Hematopoietic multipotent progenitor cell (in vitro differentiated cells): ENCODE measurements at places on chromosomes 4 and X.

GRCh38 chr4:183905081-183905592, at the start of gene STOX2:
STOX2 (plus strand) TSS chr4:183905307; CDS start chr4:183906791, 1,484 bp downstream.
- DNase-seq: peak; percentile 57

DNA sequence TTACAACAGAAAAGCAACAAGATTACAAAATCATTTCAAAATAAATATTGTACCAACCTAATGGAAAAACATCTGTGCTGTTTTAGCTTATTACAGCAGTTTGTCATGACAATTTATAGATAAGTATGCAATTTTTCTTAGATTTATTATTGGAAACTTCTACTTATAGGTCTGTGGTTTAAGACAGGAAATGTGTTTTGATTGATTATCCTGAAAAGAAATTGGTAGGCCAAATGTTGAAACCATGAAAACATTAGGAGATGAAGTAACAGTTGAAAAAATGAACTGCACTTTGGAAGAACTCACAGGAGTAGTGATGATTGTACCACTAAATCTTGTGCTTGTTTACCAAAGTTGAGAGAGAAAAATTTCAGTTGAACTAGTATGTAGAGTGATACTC, 162.2 kb upstream of the GIMD1 start:
- DNase-seq: no peak

- DNase-seq: peak; percentile 40
Measured at GRCh38 chr4:168212656-168213055, 105.9 kb downstream of the DDX60 start.

DNA sequence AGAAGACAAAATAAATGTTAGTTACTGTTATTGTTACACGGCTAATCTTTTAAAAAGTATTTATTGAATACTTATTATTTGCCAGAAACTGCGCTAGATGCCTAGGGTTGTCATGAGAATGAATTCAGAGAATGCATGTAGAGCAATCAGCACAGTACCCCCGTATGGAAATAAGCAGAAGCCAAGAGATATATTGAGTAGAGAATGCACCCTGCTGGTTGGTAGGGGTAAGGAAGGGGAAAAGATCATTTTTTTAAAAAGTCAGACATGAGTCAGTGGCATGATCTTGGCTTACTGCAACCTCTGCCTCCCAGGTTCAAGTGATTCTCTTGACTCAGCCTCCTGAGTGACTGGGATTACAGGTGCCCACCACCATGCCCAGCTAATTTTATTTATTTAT, 13.1 kb upstream of the DRP2 start:
- DNase-seq: peak; percentile 57

GRCh38 chrX:30533266-30533665, 44.3 kb downstream of the TASL start:
- no peak for DNase-seq
